ENCODE measurements at places on chromosomes 12 and 14.

DNA sequence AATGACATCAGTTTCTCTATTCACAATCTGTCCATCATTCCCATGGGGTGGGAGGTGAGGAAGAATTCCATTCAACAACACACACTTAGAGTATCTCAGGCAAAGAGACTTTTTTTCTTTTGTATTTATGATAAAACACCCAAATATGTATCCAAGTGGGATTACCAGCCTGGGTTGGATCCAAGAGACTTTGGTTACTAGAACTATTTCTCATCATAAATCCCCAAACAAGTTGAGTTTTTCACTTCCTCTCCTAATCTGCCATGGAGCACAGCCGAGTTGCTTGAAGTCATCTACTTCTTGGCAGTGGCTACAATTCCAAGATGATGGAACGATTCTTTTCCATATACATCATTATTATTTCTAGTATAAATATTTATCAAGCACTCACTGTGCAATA, 209.2 kb upstream of the HMGA2 start:
- DNase-seq = no peak

- no peak for DNase-seq
Measured at GRCh38 chr14:100299238-100299560, 7.0 kb downstream of the SLC25A29 start.

DNA sequence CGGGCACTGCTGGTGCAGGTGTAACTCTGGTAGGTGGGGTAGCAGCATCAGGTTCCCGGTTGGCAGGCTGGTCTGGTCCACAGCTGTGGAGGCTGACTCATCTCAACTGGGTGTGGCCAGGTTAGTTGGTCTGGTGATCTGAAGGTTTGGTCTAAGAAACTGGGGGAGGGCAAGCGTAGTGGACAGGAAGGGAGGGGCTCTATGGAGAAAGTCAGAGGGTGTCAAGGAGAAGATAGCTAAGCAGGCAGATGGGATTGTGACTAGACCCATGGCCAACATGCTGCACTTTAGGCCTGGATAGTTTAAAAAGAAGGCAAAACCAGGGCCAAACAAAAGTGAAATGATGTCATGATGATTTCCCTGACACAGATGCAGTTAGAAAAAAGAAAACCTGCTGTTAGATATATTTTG, 7.9 kb downstream of the TRIM9 start:
- DNase-seq = no peak

GRCh38 chr12:106088246-106088808, 50.4 kb downstream of the NUAK1 start:
- DNase-seq = no peak

DNA sequence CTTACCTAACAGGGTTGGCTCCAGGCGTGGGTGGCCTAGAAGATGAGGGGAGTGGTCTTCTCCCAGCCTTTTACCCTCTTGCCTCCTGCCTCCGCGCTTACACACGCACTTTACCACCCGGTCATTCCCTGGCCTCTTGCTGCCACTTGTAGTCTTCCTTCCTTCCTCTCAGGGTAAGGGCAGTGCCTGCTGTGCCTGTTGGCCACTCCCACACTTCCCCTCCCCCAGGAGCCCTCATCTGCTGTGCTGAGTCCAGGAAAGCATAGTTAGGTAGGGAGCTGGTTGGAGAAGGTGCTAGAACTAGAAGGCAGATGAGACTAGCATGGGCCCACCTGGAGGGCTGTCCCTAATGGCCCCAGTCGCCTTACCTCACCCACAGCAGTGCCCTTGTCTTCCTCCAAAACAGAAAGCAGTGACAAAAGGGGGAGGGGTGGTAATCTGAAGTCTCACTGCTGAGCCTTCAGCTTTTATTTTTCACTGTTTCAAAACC, 54.3 kb upstream of the SRSF5 start:
- DNase-seq = no peak

DNA sequence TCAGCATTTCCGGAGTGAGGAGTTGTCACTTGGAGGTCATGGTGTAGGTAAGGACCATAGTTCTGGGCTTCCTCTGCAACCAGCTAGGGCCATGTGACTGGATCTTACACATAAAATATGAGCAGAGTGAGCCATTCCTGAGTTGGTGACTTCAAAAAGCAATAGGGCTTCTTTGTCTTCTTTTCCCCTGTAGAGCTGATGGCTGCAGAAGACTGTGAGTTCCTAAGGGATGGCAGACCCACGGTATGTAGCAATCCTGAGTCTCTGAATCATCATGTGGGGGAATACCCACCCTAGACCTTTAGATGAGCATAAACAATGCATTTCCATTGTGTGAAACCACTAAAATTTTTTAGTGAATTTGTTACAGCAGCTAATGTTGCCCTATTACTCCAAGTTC, 151.1 kb upstream of the TBX3 start:
- DNase-seq = no peak

DNA sequence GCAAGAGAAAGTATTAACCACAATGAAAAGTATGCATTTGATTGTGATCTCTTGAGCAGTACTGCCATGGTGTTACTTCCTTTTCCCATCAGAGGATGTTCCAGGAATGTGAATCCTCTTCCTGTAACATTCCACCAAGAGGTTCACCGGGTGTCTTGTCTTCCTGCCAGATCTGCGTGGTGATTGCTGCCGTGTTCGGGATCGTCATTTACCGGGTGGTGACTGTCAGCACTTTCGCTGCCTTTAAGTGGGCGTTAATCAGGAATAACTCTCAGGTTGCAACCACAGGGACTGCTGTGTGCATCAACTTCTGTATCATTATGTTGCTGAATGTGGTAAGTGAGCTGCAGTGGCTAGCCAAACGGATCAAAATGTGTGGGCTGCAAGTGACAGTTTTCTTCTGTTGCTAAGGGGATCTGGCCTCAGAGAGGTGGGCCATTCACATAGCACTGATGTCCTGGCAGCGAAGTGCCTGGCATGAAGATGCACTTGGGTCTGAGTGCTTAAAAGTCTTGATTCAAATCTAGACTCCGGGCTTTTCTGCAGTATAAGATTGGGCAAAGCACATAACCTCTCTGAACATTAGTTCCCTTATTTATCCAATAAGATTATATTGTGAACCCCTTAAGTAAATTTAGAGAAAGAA, 123.4 kb downstream of the SLC5A8 start:
- no peak for DNase-seq

GRCh38 chr12:124496584-124496983, 70.8 kb downstream of the NCOR2 start:
- no peak for DNase-seq

DNA sequence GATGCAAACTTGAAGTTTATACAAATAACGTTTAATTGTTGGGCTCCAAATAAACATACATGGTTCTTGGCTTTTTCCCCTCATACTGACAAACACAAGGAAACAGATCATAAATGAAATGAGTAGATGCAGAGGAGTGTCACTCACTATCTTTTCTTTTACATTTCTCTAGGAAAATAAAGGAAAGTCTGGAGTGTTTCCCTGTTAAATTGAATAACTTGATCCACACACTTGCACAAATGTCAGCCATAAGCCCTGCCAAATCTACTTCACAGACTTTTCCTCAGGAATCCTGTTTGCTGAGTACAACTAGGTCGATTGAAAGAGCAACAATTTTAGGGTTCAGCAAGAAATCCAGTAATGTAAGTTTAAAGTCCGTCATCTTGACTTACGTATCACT, 175.3 kb downstream of the PLCZ1 start:
- DNase-seq = no peak

DNA sequence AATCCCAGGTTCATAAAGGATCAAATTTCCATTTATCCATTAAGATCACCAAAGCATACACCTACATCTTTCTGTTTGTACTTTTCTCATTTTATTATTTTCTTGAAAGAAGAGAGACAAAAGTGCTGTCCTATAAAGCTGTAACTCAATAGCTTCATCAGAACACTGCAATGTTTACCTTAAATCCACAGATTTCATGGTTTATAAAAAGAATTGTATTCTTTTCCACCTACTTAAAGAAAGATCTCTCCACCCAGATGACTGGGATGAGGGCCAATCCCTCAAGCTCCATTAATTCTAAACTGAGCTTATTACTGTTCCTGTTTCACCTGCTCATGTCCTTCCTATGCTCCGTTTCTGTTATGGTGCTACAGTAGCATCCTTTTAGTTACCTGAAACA, 470.6 kb downstream of the BCAT1 start:
- DNase-seq = no peak
